ENCODE measurements at places on chromosomes 16 and 17. TPM values are rescaled to one million over a fixed set of nuclear protein-coding genes. Genes with fewer than 3 reads are reported as not detected.

The CRHR1 gene
- 0.14 TPM for total RNA-seq

The ZNF19 gene
- 1.7 TPM for total RNA-seq

The SRCIN1 gene
- total RNA-seq: 2.3 TPM

The TBC1D3E gene
- total RNA-seq: not detected

The PSME3 gene
- 113 TPM for total RNA-seq

The HOXB6 gene
- total RNA-seq: not detected

The SERPINF2 gene
- total RNA-seq: 0.52 TPM

The LAT gene
- total RNA-seq: 0.74 TPM

The PRSS27 gene
- total RNA-seq: 2.0 TPM

The ATP2A1 gene
- total RNA-seq: 0.10 TPM

The IRX3 gene
- 2.8 TPM for total RNA-seq

The PRRT2 gene
- 1.8 TPM for total RNA-seq

The KCNJ16 gene
- 0.07 TPM for total RNA-seq

The TP53TG3D gene
- total RNA-seq: not detected

The SPIRE2 gene
- 8.2 TPM for total RNA-seq

The OTOA gene
- not detected for total RNA-seq
